ENCODE measurements at places on chromosomes 3 and 15. TPM values are rescaled to one million over a fixed set of nuclear protein-coding genes. Genes with fewer than 3 reads are reported as not detected.
A peak's percentile ranks its signal among the peaks of the same experiment; 100 is the strongest.

Gene CCR8
- total RNA-seq: not detected

- DNase-seq: no peak
Observed at GRCh38 chr3:48587686-48588085, 7.4 kb downstream of the COL7A1 start.

Gene DHFR2
- total RNA-seq: 2.0 TPM

DNA sequence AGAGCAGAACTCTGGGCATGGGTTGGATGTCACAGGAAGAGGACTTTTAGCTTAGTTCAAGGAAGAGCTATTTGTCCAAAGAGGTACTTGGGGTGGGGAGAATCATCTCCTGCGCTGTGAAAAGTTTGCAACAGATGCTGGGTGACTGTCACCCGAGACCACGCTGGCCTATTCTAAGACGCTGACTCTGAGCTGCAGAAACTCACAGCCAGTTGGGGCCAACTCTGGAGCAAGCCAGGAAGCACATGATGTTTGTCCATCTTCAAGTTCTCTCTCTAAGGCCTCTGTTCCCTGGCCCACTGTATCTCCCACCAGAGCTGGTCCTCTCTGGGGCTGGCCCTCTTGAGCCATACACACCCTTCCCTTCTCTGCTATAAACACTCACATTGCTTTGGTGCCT is 17.9 kb upstream of the CDCP1 start:
- DNase-seq: no peak

DNA sequence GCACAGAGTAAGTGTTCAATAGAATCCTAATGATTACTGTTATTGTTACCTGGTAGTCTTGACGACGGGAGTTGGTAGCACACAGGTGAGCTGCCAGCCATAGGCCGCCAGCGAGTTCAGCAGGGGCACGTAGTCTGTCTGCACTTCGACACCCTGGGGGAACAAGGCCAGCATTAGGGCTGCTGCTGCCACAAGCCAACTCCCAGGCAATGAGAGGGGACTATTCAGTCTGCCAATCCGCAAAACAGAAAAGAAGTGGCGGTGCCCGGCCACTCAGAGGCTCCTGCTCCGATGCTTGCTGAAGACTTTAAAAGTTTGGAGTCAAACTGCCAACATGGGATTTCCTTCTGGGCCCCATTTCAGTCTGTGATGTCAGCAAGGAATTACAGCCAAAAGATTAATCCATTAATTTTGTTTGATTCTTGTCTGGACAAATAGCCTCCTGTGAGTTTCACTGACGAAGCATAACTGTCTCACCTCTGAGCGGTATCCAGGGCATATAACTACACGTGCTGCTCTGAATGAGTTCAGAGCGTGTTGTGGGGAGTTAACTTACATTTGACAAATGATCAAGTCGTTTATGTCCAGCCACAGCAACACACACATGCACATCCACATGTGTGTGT is 61.8 kb downstream of the OXNAD1 start:
- no peak for DNase-seq

Gene CLPX
- total RNA-seq: 108 TPM

Gene CILP
- total RNA-seq: 66.8 TPM

DNA sequence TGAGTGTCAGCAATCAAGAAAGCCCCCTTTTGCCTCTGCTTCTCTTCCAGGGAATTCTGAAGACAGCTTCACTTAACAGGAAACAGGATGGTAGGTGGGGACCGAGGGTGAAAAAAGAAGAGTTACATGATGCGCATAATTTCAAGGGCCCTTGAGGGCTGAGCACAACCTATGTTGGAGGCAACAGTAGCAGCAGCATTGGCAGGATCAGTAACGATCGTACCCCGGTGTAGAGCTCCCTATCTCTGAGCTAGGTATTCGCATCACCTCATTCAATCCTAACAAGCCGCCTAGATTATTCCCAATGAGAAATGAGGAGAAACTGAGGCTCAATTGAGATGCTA is 432 bp upstream of the RAD54L2 start:
- DNase-seq: no peak

Gene TTC23
- 16.3 TPM for total RNA-seq

Gene SLC35G2
- total RNA-seq: 4.1 TPM

DNA sequence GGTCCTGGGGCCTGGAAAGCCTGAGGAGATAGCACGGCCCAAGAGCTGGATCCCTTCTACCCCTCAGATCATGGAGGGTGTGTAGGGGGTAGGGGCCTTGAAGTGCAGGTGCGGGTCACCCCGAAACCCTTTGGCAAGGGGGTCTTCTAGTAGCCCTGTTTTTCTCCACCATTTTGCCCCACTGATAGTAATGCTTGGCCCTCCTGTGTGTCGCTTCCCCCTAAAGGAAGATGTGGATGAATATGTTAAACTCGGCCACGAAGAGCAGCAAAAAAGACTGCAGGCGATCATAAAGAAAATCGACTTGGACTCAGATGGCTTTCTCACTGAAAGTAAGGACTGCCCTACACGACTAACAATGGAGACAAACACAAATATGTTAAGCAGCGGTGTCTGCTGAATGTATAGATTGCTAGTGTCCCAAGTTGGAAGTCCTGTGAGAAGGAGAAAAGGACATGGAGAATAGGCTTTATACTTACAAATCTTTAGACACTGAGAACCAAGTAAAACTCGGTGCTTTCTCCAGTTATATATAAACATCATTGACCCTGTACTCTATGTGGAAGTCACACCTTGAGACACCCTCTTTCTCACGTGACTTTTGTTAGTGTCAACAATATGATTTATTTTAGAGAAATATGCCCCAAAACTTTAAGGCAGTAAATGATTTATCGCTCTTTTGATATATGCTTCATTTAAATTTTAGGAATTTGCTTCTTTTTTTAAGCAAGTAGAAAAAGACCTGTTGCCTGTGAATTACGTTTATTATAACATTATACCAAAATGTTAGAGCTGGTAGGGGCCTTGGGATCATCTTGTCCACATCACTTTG is 802 bp downstream of the RCN2 start:
- no peak for DNase-seq

DNA sequence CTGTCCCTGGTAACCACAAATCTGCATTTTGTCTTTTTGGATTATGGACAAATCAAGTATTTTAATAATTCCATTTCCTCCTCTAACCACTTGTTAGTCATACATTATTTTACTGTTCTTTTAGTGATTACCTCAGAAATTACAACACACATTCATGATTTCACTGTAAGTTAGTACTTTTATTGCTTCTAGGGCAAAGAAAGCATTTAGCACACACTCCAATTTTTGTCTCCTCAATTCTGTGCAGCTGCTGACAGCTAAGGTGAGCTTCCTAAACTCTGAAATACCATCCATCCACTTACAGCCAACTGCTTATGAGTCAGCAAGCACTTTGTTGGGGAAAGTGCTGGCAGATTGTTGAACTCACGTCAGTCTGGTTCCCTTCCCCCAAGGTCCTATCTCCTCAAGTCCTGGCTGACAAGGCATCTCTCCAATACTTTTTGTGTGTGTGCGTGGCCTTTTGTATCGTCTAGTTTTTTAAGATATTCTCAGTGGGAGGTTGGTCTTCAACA is 49.4 kb upstream of the TNFAIP8L3 start:
- DNase-seq: no peak

Gene ROBO2
- total RNA-seq: 2.0 TPM

Gene OIP5
- total RNA-seq: 1.5 TPM

GRCh38 chr3:5294356-5294755 is 106.8 kb downstream of the EDEM1 start:
- no peak for DNase-seq

- no peak for DNase-seq
Observed at GRCh38 chr15:61857169-61857829, 202.9 kb downstream of the VPS13C start.

DNA sequence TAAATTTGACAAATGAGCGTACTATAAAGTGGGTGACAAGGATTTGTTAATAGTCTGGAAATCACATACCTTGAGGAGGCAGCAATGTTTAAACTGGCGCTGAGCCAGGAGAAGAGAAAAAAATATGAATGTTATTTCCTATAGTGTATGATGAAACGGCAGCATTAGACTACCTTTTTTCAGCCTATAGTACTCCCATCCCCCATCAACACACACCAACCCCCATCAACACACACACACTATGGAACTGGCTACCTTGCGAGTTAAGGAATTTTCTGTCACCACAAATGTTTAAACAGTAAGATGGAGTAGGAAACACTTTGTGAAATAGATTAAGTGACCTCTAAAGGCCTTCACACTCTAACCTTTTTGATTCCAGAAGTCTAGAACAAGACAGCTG is 46.8 kb upstream of the ZCWPW2 start:
- DNase-seq: no peak

- DNase-seq: no peak
Observed at GRCh38 chr15:39265261-39265660, 315.6 kb upstream of the THBS1 start.

DNA sequence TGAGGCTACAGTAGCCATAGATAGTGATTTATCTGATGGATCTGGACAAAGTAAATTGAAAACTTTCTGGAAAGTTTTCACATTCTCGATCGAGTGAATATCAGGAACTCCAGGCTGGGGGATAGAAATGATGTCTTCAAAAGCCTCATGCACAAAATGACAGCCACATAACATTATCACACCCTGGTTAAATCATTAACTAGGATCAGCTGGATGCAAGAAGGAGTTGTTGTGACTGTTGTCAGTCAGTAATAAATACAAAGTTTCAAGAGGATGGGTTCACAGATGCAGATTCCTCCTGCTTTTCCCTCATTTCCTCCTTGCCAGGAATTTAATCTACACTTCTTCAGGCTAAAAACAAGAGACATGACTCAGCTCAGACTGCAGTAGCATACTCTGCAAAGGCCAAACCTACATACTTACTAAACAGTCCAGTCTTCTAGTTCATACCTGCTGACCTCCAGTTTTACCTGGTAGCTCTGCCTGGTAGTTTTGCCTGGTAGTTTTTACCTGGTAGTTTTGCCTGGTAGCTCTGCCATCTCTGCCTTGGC is 40.9 kb downstream of the C2CD4A start:
- no peak for DNase-seq

DNA sequence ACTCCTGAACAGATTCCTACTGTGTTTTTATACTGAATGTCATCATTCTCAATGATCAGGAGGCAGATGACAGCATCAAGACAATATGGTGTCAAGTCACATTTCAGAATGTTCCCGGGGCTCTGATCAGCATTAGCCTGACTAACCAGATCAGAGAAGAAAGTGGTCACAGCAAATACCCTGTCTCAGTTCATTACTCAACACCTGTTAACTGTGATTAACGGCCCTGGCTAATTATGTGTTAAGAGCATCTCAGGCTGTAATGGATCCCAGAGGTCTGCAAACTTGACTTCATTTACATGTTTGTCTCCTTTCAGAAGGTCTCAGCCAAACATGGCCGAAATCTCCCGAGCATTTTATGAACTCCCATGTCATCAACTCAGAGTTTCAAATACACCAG is 833.7 kb downstream of the FHIT start:
- no peak for DNase-seq

Gene KLF13
- total RNA-seq: 119 TPM

GRCh38 chr3:150390087-150390486 is 18.0 kb upstream of the TSC22D2 start:
- DNase-seq: no peak

DNA sequence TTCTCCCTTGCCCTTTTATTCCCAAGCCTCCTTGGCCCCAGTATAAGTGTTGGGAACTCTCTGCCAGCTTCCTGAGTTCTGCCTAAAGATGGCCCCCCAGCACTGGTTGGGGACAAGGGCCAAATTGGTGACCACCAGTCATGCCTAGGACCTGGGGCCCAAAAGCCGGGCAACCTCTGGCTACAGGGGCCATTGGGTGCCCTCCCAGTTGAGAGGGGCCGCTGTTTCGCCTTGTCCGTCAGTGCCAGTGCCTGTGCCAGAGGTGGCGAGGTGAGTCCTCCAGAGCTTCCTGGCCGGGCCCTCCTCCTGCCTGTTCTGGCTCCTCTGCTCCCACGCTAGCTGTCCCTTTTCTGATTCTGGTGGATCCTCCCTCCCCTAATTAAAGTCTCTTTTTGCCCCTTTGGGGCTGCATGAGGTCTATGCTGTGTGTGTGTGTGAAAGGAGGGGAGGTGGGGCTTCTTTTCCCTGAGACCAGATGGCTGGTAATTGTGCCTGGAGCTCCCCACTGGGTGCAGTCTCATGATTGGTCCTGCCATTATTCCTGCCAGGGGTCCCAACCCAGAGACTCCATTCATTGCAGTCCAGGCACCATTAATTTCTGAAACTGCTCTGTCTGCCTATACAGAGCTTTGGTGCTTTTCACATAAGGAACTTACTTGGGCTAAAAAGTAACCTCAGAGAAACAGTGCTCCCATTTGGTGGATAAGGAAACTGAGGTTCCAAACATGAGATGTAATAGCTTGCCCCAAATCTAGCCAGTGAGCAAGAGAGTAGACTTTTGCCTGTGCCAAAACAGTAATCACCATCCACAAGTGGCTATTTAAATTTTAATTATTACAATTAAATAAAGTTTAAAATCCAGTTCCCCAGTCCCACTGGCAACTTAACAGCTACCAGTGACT is 3.1 kb upstream of the TTLL3 start:
- no peak for DNase-seq

DNA sequence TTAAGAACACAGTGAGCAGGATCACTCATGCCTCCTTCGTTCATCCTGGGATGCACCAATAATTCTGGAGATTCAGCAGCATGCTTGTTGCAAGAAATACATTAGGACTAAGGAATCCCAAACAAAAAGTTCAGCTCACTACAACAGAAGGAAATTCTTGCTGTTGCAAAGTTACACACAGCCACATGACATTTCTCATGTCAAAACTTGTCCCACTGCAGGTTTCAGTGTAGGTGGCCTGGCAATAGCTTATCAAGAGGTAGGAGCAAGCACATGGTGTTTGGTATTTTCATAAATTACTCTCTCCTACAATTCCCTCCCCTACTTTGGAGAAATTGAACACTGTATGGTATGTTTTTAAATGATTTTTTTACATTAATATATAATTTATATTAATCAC is 399.6 kb upstream of the EPHA3 start:
- no peak for DNase-seq

GRCh38 chr15:91922646-91923547 is 69.4 kb downstream of the SLCO3A1 start:
- DNase-seq: peak; percentile 54

DNA sequence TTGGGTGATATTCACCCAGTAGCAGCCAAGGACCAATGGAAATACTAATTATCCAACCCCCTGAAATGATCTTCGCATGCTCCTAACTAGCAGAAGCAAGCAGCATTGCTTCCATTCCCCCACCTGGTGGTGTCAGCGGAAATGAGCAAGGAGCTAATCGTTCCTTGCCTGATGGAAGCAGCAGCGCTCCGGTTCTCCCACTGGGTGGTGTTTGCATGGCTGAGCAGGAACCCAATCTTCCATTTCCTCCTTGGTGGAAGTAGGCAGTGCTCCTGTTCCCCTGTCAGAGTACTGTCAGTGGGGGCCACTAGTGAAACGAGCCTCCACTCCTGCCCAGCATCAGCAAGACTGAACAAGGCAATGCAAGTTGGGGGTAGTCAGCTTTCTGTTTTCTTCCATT is 311.5 kb downstream of the CACNA2D3 start:
- no peak for DNase-seq

Gene SCAMP5
- 1.3 TPM for total RNA-seq

DNA sequence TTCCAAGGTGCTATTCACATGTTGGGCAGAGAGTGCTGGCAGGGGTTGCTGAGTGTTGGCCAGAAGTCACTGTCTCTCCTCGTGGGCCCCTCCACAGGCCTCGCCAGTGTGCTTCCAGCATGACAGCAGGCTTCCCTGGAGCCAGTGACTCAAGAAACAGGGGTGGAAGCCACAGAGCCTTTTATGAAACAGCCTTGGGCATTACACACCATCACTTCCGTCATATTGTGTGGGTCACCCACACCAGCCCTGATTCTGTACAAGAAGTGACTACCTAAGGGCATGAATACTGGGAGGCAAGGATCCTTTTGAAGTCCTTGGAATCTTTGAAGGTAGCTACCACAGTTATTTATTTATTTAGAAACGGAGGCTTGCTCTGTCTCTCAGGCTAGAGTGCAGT is 177.6 kb upstream of the UBE3A start:
- no peak for DNase-seq
